ENCODE measurements at places on chromosomes 5 and 9.

DNA sequence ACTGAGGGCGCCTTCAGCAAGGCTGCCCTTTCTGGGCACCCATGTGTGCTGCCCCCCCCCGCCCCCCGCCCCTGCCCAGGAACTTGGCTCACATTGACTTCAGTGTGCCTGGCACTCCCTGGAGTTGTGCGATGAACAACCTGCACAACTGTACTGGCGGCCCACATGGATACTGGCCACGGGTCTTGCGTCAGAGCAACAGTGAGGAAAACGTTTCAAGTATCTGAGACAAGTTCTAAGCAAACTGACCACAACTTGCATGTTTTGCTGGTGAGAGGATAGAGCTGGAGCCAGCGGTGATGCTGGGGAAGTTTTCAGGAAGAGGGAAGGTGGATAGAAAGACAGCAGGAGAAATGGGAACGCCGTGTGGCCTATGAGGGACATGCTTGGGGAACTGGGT lies 45.4 kb downstream of the HABP4 start:
- no peak for DNase-seq

DNA sequence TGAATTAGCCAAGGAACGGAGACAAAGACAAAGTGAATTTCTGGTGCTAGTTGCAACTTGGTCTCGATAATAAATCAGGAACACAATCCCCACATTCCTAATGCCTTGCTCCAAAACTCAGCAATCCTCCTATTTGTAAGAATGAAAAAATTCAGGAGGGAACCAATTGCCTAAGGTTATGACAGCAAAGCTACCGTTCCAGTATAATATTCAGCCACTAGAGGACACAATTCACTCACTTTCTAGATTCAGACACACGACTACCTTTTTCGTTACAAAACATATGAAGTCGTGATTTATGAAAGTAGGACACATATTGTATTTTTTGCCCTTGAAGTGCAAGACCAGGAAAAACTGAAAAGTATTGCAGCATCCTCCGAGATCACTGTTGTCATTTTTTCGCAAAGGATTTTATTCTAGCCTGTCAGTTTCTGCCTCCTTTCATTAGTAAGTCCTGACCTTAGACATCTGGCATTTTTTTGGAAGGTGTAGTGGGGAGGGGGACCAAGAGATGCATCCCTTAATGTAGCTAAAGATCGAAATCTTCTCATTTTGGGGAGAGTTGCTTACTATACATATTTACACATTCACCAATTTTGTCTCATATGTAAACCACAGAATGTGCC lies 133.1 kb downstream of the DOCK8 start:
- DNase-seq, result no peak

- DNase-seq, result no peak
These were observed 55.3 kb upstream of the SPATA31E1 start for GRCh38 chr9:87827341-87827740.

DNA sequence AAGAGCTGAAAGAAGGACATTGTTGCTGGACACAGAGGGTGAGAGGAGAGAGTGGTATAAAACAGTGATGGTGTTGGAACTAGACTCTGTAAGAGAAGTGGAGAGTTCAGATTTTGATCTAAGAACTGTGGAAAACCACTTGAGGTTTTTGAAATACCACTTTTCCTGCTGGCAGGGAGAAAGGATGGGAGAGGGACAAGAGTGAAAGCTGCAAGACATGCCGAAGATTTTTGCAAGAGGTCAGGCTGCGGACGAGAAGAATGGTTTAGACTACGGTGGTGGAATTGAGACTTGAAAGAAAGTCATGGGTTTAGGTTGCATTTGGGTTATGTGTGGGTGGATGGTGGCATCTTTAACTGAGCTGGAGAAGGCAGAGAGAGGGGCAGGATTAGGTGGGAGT lies 202.2 kb upstream of the RPS23 start:
- no peak for DNase-seq

DNA sequence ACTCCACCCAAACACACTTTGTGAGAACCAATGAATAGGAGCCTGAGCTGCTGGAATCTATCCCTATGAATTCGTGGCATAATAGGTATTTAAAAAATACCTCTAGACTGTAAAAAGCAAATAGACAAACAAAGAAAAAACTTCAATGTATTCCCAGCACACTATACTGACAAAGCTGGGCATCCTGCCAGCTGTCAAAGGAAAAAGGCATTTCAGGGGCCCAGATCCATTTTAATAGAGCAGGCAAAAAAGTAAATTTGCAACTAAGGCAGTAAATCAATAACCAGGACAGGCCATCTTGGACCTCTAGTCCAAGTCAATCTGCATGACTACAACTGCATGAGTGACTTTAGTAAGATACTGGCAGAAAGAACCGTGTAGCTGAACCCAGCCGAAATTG lies 25.6 kb upstream of the LARP1 start:
- DNase-seq, result no peak
